ENCODE measurements at places on chromosomes 5 and 9.

- DNase-seq: no peak
These were observed 43.1 kb upstream of the TTC39B start for GRCh38 chr9:15349892-15350761.

- no peak for DNase-seq
These were observed 408.4 kb downstream of the SPOCK1 start for GRCh38 chr5:137090721-137091120.

DNA sequence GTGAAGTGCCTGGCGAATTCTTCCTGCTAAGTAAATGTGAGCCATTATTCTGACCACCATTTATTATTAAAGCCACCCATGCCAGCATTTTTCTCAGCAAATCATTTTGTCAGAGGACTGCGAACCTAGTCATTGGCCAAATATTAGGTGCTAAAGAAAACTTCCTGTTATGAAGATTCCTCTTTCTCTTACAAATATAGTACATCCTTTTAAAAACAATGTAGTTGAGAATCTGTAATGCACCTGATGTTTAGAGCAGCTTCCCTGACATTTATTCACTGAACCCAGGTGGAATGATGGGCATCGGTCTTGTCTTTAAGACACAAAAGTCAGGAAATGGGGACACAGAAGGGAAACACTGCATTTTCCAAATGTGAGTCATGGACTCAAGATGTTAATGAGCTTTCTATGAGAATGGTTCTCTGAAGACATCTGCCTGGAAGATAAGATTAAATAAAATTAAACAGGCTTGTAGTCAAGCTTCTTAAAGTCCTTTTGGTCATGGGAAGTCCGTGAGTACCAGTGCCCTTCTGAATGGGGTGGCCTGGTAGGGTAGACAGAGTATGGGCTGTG is 290.6 kb downstream of the FBXL7 start:
- DNase-seq: no peak

- no peak for DNase-seq
These were observed 20.6 kb downstream of the PGGT1B start for GRCh38 chr5:115241881-115242642.

GRCh38 chr9:99626426-99626825 is 195.3 kb upstream of the NR4A3 start:
- DNase-seq: no peak

- DNase-seq: no peak
These were observed 86.5 kb downstream of the CEMIP2 start for GRCh38 chr9:71681708-71682272.

GRCh38 chr9:87069690-87070089 is 122.4 kb upstream of the GAS1 start:
- no peak for DNase-seq

DNA sequence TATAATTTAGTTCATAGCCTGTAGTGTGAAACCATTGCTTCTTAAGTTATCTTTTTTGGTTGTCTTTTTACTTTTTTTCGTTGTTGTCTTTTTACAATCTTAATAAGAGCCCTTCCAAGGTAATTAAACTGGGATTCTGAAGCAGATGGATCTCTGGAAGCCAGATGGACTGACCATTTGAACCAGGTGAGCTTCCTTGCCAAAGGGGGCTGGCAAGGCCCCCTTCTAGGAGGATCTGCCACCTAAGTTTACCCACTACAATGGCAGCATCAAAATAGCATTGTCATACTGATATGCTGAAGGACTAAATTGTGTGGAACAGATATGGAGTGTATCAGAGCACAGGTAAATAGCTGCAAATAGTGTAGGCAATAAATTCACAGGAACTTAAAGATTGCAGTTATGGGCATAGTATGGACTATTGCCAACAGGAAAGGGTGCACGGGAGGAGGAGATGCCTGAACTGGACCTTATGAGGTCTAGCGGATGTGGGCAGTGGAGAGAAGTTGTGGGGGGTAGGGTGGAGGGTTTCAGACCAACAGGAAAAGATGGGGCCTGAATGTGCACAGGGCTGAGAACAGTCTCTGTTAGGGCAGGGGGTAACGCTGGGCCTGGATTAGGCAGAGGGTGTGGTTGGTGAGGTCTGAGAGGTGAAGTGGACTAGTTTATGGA is 61.5 kb upstream of the CTXN3 start:
- DNase-seq: no peak

DNA sequence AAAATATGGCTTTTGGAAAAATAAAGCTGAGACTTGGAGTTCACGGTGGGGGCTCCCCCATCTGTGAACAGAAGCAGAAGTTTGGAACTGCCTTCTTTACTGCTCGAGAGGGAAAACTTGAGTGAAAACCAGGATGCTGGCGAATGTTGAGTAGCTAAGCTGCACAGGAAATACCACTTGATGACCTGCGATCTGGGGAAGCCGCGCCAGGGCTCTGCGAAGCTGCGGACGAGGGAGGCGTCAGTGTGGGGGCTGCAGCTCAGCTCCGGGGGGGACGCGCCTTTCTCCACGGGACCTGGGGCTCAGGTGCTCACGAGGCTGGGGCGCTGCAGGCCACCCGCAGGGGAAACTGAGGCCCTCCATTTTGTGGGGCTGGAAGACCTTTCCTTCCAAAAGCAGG is 62.3 kb downstream of the TENT4A start:
- no peak for DNase-seq

- no peak for DNase-seq
These were observed 31.2 kb upstream of the LAMC3 start for GRCh38 chr9:130977811-130978221.

- no peak for DNase-seq
These were observed 33.7 kb downstream of the SLC31A2 start for GRCh38 chr9:113184539-113184938.

DNA sequence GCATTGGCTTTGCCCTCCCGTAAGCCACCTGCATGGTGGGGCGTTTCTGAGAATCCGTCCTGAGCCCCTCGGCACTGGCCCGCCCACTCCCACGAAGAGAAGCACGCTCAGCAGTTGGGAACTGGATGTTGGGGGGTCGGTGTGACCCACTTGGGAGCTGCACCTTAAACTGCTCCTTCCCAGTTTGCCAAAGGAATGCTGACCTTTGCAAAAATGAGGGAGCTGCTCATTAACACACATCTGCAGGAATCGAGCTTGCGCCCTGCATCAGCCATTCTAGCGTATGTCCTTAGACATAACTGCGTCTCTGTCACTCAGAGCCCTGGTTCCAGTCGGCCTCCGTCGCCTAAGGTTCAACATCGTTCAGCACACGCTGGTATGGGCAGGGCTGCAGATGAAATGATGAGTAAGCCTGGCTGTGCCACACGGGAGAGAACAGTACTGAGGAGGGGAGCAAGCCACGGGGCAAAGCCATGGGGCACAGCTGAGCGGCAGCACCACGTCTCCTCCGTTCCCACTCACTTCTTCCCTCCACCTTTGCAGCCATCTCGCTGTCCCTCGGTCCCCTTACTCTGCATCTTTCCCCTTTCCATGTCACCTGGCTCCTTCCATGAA is 28.8 kb upstream of the NCS1 start:
- DNase-seq: no peak

DNA sequence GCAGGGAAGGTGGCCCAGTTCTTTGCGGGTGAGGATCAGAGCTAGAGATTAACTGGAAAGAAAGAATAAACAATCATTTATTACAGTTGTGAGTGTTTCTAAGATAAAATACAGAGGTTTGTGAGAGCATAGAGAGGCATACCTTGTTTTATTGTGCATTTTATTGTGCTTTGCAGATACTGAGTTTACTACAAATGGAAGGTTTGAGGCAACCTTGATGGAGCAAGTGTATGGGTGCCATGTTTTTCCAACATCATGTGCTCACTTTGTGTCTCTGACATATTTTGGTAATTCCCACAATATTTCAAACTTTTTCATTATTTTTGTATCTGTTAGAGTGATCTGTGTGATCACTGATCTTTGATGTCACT is 715 bp upstream of the C5orf34 start:
- no peak for DNase-seq

GRCh38 chr5:83145241-83145640 is 67.9 kb downstream of the XRCC4 start:
- no peak for DNase-seq
